Right cardiac atrium (tissue), 5 donors: ENCODE measurements at places on chromosomes 6 and 20. TPM values are rescaled to one million over a fixed set of nuclear protein-coding genes. Genes with fewer than 3 reads are reported as not detected.

KHDC1L gene
- not detected for total RNA-seq

KCNS1 gene
- 0.70 TPM for total RNA-seq

GSS gene
- total RNA-seq = 32.6 TPM

SYNGAP1 gene
- 9.3 TPM for total RNA-seq

SNAP91 gene
- total RNA-seq = 0.11 TPM

TGM3 gene
- not detected for total RNA-seq

IL17A gene
- not detected for total RNA-seq

SNAP25 gene
- total RNA-seq = 1.9 TPM

FAM83B gene
- 13.3 TPM for total RNA-seq

SLC2A10 gene
- total RNA-seq = 7.9 TPM

WFDC10B gene
- total RNA-seq = not detected

MMP24 gene
- 0.39 TPM for total RNA-seq

RAET1E gene
- total RNA-seq = 0.41 TPM

MATN4 gene
- total RNA-seq = 0.15 TPM

TUBB2A gene
- 30.1 TPM for total RNA-seq

PAK5 gene
- 0.06 TPM for total RNA-seq

CST8 gene
- not detected for total RNA-seq
